ENCODE measurements at places on chromosomes 1 and 21.

- no peak for DNase-seq
Measured at GRCh38 chr1:985126-985525, 3.2 kb upstream of the PERM1 start.

DNA sequence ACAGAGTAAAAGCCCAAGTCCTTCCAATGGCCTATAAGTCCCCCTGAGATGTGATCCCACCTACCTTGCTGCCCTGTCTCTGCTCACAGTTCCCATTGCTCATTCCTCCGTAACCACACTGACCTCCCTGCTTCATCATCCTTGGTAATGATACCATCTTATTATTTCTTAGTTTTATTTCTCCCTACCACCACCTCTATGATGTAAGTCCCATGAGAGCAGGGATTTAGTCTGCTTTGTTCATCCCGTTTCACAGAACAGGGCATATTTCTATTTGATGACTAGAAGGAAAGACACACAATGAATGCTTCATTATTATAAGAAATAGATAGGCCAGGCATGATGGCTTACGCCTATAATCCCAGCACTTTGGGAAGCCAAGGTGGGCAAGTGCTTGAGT is 22.5 kb downstream of the NIBAN1 start:
- DNase-seq = no peak

- DNase-seq = no peak
Measured at GRCh38 chr1:89425056-89425455, 61.2 kb downstream of the GBP6 start.

- DNase-seq = no peak
Measured at GRCh38 chr1:38207906-38208305, 161.3 kb upstream of the POU3F1 start.

- DNase-seq = no peak
Measured at GRCh38 chr1:38250356-38250755, 203.8 kb upstream of the POU3F1 start.

GRCh38 chr1:14142397-14143100 is 442.6 kb downstream of the PRDM2 start:
- no peak for DNase-seq

DNA sequence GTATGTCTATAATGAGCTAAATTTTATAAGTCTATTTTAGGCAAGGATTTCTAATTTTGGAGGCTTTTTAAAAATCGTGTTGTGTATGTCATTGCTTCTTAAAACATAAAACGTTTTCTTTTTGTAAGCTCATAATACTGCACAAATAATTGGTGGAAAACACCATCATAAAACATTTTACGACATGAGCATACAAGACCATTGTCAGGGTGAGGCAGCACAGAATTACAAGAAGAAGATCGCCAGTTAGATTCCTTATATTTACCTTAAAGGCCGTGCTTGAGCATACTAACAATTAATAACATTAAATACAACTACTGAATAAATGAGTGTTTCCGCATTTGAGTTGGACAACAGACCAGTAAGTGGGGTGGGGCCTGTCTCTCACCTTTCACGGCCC is 19.1 kb upstream of the LMX1A start:
- DNase-seq = no peak

DNA sequence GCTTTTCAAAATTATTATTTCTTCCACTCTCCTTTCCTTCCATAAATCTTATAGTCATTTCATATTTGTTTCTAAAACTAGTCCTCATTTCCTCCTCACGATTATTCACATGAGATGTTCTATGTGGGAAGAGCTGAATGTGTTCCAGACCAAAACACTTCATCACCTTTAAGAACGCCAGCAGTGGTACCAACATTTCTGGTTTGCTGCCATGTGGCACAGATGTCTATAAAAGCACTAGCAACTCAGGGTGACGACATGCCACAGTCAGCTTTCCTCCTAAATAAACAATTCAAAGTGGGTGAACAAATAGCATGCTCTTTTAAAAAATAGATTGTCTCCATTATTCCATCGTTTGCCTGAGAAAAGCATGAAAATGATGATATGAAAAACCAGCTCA is 1217.8 kb upstream of the ADGRL2 start:
- no peak for DNase-seq

- no peak for DNase-seq
Measured at GRCh38 chr1:28812669-28813468, 899 bp downstream of the OPRD1 start.

- DNase-seq = no peak
Measured at GRCh38 chr1:2272686-2273400, 44.7 kb downstream of the SKI start.

GRCh38 chr1:226029093-226029496 is 30.0 kb upstream of the SDE2 start:
- peak; percentile 79 for DNase-seq

DNA sequence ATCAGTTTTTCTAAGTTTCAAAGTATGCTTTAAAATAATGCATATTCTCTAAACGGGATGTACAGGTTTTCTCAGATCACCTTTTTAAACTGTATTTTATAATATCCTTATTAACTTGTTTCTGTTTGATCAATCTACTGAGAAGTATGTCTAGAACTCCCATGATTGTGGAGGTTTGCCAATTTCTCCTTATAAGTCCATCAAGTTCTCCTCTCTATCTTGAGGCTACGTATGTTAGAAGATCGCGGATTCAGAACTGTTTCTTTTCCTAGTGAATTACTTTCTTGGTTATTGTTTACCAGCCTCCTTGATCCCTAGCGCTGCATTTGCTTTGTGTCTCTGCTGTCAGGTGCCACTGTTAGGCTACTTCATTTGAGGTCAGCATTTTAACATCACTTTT is 89.2 kb downstream of the NPHP4 start:
- no peak for DNase-seq

DNA sequence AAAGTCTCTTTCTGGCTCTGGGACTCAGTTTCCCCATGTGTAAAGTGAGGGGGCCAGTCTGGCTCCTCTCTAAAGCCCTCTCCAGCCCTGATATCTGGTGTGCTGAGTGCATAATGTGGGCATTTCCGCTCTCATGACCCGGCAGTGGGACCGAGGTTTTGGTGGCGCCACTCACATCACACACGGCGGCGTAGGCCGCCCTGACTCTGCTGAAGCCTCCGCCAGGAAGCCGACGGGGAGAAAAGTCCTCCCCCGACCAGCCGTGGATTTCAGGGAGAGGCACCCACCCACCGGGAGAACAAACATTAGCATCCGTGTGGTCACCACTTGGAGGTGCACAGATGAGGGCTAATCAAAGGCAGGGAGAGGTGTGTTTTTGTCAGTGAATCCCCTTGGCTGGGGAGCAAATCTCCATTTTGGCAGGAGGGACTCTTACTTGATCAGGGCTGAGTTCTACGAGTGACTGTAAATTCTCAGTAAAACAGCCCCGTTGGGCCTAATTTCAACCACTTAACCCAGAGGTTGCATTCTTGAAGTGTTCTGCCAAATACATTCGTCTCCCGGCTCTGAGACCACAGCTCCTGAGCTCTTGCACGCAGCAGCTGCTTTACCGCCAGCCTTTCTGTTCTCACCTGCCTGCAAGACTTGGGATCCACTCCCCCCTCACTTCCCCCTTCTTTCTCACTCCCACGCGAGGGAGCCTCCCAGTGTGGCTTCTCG is 118.2 kb downstream of the FOXD2 start:
- no peak for DNase-seq
